ENCODE measurements at places on chromosomes 7 and 10.

GRCh38 chr7:80017101-80017698 lies 117.4 kb upstream of the GNAI1 start:
- no peak for DNase-seq

DNA sequence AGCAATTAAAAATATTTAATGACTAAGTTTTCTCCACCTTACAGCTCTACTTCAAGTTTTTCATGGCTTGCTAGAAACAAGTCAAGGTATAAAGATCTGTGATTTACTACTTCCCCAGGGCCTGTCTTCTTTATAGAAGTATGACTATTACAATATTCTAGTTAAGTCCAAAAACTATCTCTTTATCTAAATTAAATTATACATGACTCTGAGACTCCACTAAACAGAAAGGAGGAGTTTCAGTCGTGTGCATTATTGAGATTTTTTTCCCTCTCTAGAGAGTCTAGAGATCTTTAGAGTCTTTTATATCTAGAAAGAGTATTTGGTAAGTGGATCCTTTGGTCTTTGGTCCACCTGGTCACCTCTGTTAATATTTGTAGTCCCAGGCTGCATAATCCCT lies 100.7 kb downstream of the SEMA3E start:
- DNase-seq, result no peak

DNA sequence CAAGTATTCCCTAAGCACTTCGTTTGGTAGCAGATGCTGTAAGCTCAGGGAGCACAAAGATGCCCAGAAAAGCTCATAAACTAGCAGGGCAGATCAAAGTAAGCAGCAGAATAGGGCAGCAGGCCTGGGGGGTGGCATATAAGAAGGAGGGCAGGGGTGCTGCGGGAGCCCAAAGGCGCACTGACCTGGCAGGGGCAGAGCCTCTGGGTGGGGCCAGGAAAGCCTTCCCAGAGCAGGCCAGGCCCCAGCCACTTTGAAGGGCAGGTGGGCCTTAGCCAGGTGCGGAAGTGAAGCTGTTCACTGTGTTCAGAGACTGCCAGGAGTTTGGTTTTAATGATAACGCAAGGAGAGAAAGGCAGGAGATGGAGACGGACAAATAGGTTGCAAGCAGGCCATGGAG lies 3.9 kb downstream of the GDF10 start:
- DNase-seq, result no peak

DNA sequence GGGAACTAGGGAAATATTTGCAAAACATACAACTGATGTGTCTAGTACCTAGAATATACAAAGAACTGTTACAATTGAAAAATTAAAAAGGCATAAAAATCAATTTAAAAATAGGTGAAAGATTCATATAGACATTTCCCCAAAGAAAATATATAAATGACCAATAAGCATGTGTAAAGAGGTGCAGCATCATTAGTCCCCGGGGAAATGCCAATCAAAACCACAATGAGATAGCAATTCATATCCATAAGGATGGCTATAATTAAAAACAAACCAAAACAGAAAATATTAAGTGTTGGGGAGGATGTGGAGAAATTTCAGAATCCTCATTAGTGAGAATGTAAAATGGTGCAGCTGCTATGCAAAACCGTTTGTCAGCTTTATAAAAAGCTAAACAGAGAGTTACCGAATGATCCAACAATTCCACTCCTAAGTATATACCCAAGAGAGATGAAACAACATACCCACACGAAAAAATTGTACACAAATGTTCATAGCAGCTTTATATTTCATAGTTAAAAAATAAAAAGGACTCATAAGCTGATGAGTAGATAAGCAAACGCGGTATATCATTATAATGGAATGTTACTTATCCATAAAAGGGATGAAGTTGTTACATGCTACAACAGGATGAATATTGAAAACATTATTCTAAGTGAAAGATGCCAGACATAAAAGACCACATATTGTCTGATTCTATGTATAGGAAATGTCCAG lies 210.1 kb upstream of the INHBA start:
- no peak for DNase-seq

DNA sequence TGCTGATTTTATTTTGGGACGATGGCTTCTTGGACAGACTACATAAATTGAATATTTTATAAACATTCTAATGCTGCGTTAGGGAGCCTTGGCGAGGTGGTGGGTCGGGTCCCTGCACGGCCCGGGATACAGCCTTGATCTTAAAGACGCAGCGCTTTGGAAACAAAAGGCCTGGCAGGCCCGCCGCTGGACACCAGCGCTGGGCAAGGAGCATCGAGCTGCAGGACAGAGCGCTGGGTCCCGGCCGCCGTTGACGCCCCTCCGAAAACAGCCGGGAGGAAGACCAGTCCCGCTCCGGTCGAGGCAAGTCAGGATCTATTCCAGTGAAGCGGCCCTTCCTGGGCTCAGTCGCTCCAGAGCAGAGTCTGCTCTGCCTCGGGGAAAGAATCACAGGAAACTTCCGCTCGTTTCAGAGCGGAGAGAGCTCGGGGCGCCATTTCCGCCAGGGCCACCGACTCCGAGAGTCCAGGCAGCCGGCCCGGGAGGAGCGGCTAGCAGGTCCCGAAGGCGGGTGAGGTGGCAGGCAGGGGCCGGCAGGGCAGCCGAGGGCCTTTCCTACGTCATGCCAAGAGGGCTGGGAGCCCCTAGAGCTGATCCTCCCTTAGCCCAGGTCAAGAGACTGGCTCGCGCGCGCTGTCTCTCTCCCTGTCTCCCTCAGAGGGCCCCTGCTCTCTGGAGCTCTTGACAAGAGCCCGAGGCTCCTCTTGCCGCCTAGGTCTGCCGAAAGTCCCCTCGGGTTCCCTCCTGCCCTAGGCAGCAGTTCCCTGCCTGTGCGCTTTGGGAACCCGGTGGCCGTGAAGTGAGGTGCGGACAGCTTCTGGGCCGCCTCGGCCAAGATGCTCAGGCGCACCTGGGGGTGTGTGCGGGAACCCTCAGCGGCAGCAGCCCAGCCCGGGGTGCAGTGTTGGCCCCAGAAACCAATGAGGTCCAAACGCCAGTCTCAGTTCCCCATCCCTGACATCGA lies 1.4 kb upstream of the DRGX start:
- no peak for DNase-seq

GRCh38 chr7:155992538-155992937 lies 180.3 kb upstream of the SHH start:
- no peak for DNase-seq

GRCh38 chr10:38027986-38028385 lies 17.5 kb downstream of the ZNF33A start:
- DNase-seq, result no peak

- no peak for DNase-seq
Measured at GRCh38 chr7:2063563-2064260, 169.0 kb downstream of the MAD1L1 start.

DNA sequence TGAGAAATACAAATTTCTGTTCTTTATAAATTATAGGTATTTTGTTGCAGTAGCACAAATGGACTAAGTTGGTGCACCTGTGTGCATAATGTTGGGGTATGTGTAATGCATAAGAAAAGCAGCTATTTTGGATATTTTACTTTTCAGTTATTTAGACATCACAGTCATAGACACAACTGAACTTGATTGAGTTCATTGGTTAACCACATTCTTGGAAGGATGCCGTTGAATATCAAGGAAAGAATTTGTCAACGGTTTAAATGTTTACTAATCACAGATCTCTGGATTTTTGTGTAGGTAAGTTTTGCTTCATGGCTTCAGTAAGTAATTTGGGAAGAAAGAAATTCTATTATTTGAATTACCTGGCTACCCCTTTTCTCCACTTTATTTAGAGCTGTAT lies 4.1 kb downstream of the OTUD1 start:
- DNase-seq, result no peak

- DNase-seq, result no peak
Measured at GRCh38 chr10:92915892-92916291, 67.6 kb downstream of the EXOC6 start.

DNA sequence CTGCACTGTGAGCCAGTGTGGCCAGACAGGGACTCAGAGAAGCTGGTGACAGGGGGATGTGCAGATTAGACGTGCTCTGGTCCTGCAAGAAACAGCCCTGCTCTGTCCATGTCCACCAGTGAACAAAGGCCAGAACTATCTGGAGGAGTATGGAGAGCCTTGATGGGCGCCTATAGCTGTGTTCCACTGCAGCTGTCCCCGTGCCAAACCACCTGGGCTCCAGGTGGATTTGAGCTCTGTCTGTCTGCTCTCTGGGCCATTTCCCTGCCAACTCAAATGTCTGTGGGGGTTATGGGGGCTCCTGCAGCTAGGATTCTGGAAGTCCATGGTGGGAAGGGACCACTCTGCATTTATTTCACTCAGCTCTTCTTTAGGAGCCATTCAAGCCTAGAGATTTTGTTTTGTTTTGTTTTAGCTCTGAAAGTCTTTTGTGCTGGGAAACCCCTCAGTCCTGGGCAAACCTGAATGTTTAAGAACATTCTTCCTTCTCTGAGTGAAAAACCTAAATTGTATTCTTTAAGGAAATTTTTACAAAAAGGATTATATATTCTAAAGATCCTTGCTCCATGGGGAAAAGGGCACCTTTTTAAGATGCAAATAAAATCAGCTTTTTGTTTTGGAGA lies 1039.5 kb upstream of the SORCS1 start:
- no peak for DNase-seq

- no peak for DNase-seq
Measured at GRCh38 chr10:77872151-77872946, 54.2 kb downstream of the DLG5 start.

DNA sequence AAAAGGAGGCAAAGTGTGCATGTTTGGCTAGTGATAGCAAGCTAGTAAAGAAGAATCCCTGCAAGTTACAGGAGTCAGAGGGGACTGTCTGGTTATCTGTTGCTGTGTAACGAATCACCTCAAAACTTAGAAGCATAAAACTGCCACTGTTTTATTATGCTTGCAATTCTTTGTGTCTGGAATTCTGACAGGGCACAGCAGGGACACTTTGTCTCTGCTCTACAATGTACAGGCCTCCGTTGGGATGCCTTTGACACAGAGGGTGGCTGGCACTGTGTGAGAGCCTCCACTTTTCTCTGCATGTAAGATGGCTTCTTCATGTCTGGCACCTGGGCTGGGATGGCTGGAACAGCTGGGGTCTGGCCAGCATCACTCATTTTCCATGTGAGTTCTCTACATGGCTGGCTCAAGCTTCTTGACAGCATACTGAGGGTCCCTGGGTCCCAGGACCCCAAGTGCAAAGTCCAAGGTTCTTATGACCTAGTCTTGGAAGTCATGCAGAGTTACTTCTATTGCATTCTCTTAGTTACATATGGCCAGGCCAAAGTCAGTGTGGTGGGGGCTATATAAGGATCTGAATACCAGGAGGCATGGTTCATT lies 276.9 kb downstream of the RPS24 start:
- no peak for DNase-seq

DNA sequence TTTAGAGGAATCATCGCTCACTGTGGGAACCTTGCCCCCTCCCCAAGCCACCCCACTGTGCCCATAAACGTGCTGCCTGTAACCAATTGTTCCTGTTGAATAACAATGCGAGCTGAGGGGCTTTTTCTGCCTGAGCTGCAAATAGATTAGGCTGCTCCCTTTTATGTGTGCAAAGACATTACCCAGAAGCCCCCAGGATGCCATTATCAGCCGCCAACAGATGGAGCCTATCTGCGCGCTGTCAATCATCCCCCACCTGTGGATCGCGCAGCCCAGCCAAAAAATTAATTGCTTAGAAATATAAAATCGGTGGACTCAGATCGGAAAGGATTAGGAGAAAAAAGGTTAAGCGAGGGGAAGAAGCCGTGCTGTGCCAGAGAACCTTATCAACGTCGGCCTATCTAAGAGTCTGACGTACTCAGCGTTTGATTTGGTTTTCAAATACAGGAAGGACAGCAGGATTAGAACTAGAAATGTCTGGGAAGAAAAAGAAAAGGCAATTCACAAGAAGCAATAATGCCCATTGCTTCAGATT lies 167.3 kb upstream of the MYO3A start:
- no peak for DNase-seq

- DNase-seq, result no peak
Measured at GRCh38 chr7:112362731-112363131, 87.5 kb upstream of the IFRD1 start.

- no peak for DNase-seq
Measured at GRCh38 chr10:114477285-114477684, 73.0 kb upstream of the AFAP1L2 start.

GRCh38 chr10:24440817-24441797 lies 232.2 kb downstream of the KIAA1217 start:
- DNase-seq, result no peak

GRCh38 chr7:139991269-139991666 lies 71.5 kb downstream of the PARP12 start:
- DNase-seq, result no peak

DNA sequence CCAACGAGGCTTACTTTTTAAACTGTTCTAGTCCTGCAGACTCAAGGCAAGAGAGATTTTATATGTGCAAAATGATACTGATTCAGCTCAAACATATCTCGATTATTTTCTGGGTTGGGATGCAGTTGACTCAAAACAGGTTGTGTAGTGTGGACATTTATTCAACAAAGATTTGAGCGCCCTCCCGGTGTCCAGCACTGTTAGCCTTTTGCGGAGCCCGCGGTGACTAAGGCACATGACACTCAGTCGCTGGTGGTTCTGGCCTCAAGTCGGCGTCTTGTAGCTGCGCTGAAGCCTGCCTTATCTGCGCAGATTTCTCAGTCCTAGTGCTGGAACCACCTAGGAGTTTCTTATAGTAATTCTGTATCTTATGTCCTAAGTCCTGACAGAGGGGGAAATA lies 938 bp upstream of the CADPS2 start:
- no peak for DNase-seq

GRCh38 chr7:81694711-81695110 lies 75.1 kb downstream of the HGF start:
- DNase-seq, result no peak

DNA sequence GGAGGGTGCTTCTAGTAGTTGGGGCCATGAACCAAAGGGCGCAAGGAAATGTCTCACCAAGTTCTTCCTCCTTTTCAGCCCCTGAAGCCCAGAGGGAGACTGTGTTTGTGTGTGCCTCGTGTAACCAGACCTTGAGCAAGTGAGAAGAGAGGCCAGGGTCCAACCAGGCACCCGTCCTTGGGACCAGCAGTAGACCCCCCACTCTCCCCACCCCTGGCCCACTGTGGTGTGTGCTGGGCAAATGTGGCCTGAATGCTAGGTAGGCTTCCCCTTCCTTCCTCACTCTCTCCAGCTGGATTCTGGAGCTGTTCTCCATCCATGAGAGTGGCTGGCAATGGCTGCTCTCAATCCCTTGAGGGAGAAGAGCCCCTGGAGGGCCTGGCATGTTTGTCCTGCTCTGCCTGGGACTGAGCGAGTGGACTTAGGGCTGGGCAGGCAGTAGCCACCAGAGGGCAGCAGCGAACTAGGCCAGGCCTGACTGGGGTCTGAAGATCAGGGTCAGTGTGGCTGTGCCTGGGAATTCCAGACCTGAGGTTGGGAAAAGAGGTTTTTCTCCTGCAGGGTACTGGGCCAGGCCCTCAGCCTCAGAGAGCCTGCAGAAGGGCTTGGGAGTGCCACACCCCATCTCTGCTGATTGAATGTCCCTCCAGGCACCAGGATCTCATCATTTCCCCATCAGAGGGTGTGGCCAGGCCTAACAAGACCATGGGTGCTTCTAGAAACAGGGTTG lies 12.5 kb downstream of the SFRP5 start:
- no peak for DNase-seq

- no peak for DNase-seq
Measured at GRCh38 chr7:20407585-20408466, 77.1 kb downstream of the ITGB8 start.

Measured in stimulated activated CD8-positive, alpha-beta memory T cell treated with anti-CD3 and anti-CD28 coated beads, Interleukin-12 subunit alpha, Interleukin-12 subunit beta, amount 100 ng/mL, for 1 hour (primary cell).